ENCODE measurements at places on chromosomes 7 and 10. TPM values are rescaled to one million over a fixed set of nuclear protein-coding genes. Genes with fewer than 3 reads are reported as not detected.

DNA sequence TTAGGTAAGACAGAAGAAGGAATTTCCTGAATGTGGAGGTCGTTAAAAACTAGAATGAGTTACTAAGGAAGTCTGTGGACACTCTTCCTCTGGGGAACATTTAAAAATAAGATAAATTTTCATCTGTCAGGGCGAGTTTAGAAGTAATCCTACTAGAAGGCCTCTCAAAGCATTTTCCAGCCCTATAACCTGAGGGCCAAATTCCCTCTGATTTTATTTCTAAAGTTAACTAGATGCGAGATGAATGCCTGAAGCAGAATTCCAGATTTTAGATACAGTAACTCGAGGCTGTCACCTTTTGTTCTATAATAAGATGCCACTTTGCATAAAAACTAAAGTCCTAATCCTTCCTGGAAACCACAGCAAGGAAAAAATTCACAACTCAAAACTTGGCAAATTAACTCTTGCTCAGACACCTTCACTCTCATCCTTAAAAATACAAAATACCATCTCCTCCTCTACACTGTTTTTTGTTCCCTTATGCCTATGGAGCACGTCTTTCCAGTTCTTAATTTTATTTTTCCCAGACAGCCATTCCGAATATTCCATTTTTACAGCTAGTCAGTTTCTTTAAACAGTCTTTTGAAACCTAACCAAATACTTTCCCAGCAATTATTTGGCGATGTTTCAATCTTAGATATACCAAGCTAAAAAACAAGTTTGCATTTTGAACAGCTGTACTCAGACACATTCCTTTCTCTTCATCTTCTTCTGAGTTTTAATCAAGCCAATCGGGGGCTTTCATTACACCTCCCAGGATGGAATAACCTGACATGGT is 420.7 kb upstream of the NFE2L3 start:
- H3K4me3 ChIP-seq, result no peak overlapping the region
- H3K36me3 ChIP-seq, result no peaks in the 10 kb centered on the region
- no peaks in the 10 kb centered on the region for H3K27me3 ChIP-seq
- DNase-seq, result no peak

- no peaks in the 10 kb centered on the region for H3K36me3 ChIP-seq
- no peak overlapping the region for H3K4me3 ChIP-seq
- no peak for DNase-seq
Measured at GRCh38 chr10:128491686-128492085, 365.5 kb upstream of the MKI67 start.

Gene PROSER2
- total RNA-seq, result 98.4 TPM

Gene TET1
- total RNA-seq, result 7.5 TPM

- no peaks in the 10 kb centered on the region for H3K4me1 ChIP-seq
- H3K4me3 ChIP-seq, result no peak overlapping the region
- no peak overlapping the region for H3K27ac ChIP-seq
- no peak for DNase-seq
Measured at GRCh38 chr7:91397612-91398011, 133.4 kb downstream of the FZD1 start.

GRCh38 chr10:20740120-20740519 is 157.0 kb downstream of the NEBL start:
- H3K27me3 ChIP-seq, result no peaks in the 10 kb centered on the region
- no peak overlapping the region for H3K27ac ChIP-seq
- no peaks in the 10 kb centered on the region for H3K36me3 ChIP-seq

Gene CTAGE15
- not detected for total RNA-seq

DNA sequence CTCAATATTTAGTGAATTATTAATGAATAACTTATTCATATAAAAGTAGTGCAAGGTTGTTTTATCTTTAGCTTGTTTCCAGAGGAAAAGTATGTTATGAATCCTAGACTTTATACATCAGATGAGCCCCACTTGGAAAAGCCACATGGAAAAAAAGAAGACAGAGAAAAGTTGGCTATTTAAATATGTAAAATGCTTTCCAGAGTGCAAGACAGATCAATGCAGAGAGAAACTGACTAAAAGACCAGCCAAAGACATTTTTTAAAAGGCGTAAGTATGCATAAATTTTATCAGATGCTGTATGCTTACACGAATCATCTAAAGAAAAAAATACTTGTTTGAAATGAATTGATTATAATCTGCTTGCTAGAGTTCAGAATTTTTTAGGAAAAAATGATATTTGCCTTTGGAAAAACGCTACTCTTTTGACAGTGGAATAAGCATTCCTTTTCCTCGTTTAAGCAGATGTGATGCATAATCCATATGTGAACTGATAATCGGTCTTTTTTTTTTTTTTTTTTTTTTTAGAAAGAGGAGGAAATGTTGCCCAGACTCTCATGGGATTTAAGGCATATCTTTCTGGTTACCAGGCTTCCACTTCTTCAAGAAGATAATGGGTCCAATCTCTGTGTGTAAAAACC is 70.7 kb downstream of the RELN start:
- H3K4me3 ChIP-seq, result no peak overlapping the region
- DNase-seq, result no peak
- no peaks in the 10 kb centered on the region for H3K36me3 ChIP-seq

Gene ZNF804B
- not detected for total RNA-seq

GRCh38 chr10:61164458-61165160 is 220.6 kb upstream of the RHOBTB1 start:
- no peaks in the 10 kb centered on the region for H3K36me3 ChIP-seq
- peak overlapping the region; percentile 11 for H3K27ac ChIP-seq
- no peak overlapping the region for H3K4me3 ChIP-seq
- H3K4me1 ChIP-seq, result peaks cover 7% of the 10 kb centered on the region

GRCh38 chr10:13106387-13107045 is 6.6 kb downstream of the OPTN start:
- H3K4me1 ChIP-seq, result peaks cover 65% of the 10 kb centered on the region
- H3K27me3 ChIP-seq, result no peaks in the 10 kb centered on the region
- H3K36me3 ChIP-seq, result no peaks in the 10 kb centered on the region
- no peak overlapping the region for H3K4me3 ChIP-seq
- peak overlapping the region; percentile 44 for H3K27ac ChIP-seq

GRCh38 chr7:155227004-155227787 is 70.5 kb upstream of the INSIG1 start:
- H3K4me3 ChIP-seq, result no peak overlapping the region
- no peak overlapping the region for H3K27ac ChIP-seq
- H3K27me3 ChIP-seq, result peaks cover 4% of the 10 kb centered on the region

Gene TAS2R41
- not detected for total RNA-seq

GRCh38 chr10:109348324-109348723 is 575.0 kb downstream of the XPNPEP1 start:
- no peak for DNase-seq
- H3K4me3 ChIP-seq, result no peak overlapping the region
- H3K4me1 ChIP-seq, result no peaks in the 10 kb centered on the region
- no peaks in the 10 kb centered on the region for H3K27me3 ChIP-seq
- H3K36me3 ChIP-seq, result no peaks in the 10 kb centered on the region

DNA sequence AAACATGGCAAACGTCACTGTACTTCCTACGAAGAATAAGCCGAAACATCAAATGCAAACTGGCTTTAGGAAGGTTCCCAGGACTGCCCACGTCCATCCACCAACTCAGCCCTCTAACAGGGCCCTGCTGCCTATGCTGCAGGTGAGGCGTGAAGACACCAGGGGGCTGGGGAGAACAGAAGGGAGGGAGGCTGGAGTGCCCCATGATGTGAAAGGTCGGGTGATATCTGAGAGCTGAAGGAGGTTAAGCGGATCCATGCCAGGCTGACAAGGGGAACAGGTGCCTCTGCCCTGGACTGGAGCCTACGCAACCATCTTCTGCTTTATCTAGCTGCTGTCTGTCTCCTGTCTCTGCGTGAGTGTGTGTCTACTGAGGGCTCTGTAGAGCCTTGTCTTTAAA is 40.2 kb upstream of the ATP6V0A4 start:
- H3K27me3 ChIP-seq, result no peaks in the 10 kb centered on the region
- H3K27ac ChIP-seq, result no peak overlapping the region
- DNase-seq, result no peak
- no peaks in the 10 kb centered on the region for H3K36me3 ChIP-seq
- H3K4me1 ChIP-seq, result no peaks in the 10 kb centered on the region

Gene DPYSL4
- 0.60 TPM for total RNA-seq

DNA sequence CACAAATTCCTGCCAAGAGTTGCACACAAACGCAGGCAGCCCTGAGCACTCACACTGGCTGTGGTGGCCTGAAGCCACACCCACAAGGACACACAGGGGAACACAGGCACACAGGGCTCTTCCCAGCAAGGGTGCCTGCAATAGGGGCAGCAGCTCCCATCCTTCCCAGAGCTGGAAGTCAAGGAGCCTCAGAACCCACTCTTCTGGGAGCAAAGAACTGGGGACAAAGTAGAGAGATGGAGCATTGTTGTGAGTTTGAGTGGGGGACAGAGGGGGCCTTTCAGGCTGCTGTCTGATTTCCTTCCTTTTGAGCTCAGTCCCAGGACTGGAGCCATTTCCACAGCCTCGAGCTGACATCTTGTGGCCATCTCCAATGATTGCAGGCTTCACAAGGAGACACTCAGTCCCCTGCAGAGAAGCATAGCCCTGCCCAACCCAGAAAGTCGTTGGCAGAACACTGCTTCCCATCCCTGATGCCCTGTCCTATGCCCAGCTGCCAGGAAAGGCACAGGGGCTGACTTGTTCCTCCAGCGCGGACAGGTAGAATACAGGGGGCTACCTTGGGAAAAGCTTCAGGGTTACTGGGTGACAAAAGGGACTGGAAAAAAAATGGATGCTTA is 34.4 kb upstream of the SLF2 start:
- no peaks in the 10 kb centered on the region for H3K36me3 ChIP-seq
- H3K4me3 ChIP-seq, result no peak overlapping the region
- H3K27ac ChIP-seq, result no peak overlapping the region
- H3K27me3 ChIP-seq, result peaks cover 16% of the 10 kb centered on the region
- no peaks in the 10 kb centered on the region for H3K4me1 ChIP-seq

Gene HGF
- total RNA-seq, result 3.3 TPM

- H3K27ac ChIP-seq, result peak overlapping the region; percentile 78
- no peak for DNase-seq
- peak overlapping the region; percentile 71 for H3K4me3 ChIP-seq
- H3K27me3 ChIP-seq, result no peaks in the 10 kb centered on the region
Measured at GRCh38 chr7:131557652-131558385, 1.4 kb upstream of the PODXL start.

Gene CCDC3
- total RNA-seq, result 156 TPM

Gene TAS2R4
- 5.5 TPM for total RNA-seq

Gene KLHL7
- 83.3 TPM for total RNA-seq

DNA sequence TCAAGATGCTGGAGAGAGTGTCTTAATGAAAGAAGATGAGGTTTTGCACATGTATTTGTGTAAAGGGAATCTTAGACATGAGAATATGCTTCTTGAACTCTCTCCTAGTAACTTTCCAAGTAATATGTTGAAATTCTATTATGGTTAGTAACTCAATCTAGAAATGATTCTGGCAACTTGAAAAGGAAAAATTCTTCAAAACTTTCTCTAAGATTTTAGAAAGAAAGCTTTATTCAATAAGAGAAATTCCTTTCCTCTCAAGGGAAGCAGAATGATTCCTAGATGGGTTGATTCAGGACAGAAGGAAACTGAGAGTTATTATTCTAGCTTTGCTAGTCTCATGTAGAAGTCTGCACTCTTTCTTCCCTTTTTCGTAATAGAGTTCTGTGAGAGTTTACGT is 364.3 kb upstream of the PLXDC2 start:
- H3K27me3 ChIP-seq, result no peaks in the 10 kb centered on the region
- no peaks in the 10 kb centered on the region for H3K36me3 ChIP-seq
- DNase-seq, result no peak
- no peak overlapping the region for H3K27ac ChIP-seq
- H3K4me1 ChIP-seq, result no peaks in the 10 kb centered on the region
- no peak overlapping the region for H3K4me3 ChIP-seq

Gene LRRC61
- 9.6 TPM for total RNA-seq

Measured in tibial nerve (tissue), 4 donors.